Head of caudate nucleus (tissue), 42 donors: ENCODE measurements at places on chromosomes 12 and 14.
A peak's percentile ranks its signal among the peaks of the same experiment; 100 is the strongest.

- no peak for DNase-seq
These were observed 395.8 kb upstream of the FBXO33 start for GRCh38 chr14:39827901-39828655.

- DNase-seq: no peak
These were observed 52.1 kb downstream of the GALNT4 start for GRCh38 chr12:89472508-89472907.

- no peak for DNase-seq
These were observed 106.0 kb upstream of the PRICKLE1 start for GRCh38 chr12:42695490-42695995.

GRCh38 chr12:118010903-118011302, 5.6 kb upstream of the RFC5 start:
- no peak for DNase-seq

GRCh38 chr12:81888961-81889360, 129.8 kb upstream of the PPFIA2 start:
- no peak for DNase-seq

DNA sequence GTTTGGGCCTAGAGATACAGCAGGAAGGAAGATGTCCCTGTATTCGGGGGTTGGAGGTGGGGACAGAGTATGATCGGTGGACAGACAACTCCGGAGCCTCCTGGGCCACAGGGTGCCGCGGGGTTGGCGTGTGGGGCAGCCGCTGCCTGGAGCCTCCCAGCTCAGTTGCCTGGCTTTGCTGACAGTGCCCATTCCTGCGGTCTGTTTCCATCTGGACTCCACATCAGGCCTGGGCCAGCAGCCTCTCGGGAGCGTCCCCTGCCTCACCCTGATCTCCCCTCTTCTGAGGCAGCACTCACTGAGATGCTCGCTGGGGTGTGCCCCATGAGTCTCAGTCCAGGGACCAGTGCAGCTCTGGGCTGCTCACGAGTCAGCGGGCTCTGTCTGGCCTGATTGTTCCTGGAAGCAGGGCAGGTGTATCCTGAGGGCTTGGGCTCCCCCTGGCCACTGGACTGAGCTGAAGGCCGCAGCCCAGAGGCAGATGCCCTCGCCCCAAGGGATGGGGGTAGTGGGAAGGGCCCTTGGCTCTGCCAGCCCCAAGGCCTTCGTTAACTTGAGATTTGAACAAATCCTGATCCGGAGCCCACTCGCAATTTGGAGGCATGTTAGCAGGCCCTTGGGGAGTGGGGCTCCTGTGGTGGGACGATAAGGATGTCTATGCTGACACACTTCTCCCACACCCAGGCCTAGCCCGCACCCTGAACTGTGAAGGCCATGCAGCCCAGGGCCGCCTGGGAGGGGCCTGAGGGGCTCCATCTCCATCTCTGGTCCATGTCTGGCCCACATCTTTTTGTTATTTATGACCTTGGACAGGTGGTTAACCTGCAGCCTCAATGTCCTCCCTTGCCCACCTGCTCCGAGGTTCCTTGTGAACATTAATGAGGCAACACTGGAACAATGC, 7.5 kb downstream of the HIP1R start:
- DNase-seq: no peak

DNA sequence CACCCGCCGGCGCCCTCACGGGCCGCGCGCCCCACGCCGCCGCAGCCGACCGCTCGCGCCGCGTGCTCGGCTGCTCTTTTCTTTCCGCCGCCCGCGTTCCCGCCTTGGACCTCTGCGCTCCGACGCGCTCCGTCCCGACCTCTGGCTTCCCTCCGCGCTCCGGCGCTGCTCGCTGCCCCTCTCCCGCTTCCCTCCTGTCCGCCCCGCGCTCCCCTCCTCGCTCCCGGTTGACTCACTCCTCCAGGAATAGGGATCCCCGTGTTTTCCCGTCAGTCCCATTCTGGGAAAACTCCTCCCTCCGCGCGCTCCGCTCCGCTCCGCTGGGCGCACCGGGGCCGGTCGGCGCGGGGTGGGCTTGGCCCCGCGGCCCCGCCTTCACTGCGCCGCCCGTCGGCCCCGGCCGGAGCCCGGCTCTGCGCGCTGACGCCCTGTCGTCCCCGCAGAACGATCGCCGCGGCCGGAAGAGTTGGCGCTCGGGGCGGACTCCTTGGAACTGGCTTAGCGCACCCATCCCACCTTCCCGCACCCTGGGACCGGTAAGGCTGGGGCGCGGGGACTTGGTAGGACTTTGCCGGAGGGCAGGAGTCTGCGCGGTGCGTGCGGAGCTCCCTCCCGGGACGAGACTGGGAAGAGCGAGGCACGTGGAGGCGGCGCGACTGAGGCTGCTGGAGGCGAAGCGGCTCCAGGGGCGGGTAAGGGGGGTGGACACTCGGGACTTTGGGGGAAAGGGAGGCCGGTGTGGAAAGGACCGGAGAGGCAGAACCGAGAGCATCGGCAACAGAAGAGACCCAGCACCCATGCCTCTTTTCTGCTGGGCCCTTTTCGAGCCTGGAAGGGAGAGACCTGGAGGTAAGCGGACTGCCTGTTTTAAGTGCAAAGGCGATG, 550 bp downstream of the TEAD4 start:
- DNase-seq: no peak

DNA sequence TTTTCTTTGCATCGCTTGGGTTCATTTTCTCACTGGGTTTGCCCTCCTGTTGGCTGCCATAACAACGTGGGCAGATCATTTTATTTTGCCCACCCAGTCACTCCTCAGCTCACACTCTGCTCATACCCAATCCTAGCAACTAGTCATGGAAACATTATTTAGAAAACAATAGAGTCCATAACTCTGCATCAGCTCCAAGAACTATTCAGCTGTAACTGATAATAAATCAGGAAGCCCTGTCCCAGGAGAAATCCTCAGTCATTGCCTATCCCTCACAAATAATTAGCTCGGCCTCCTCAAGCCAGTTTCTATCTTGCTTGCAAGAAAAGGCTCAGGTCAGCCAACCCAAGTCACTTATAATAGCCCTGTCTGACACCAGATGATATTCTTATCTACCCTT, 43.2 kb downstream of the RTN1 start:
- no peak for DNase-seq

DNA sequence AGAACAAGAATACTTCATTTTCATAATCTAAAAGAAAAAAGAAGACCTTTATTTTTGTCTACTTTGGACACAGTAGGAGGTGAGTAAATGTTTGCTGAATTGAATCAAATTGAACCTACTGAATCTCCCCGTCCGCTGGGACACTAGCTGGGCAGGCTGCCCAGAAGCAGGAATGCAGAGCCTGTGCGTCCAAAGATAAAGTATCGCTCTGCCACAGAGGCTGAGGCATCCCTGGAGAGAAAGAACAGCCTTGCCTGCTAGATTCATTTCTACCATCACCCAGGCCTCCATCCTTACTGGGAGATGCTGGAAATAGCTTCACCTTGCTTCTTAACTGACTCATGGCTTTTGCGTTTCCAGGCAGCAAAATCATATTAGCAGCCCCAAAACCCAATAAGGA, 64.1 kb upstream of the TSPAN11 start:
- DNase-seq: no peak

GRCh38 chr12:76020281-76020680, 11.3 kb downstream of the PHLDA1 start:
- no peak for DNase-seq

GRCh38 chr14:60654334-60654821, 5.1 kb upstream of the SIX1 start:
- DNase-seq: no peak

- DNase-seq: no peak
These were observed 377.5 kb downstream of the EGLN3 start for GRCh38 chr14:33573301-33573880.

DNA sequence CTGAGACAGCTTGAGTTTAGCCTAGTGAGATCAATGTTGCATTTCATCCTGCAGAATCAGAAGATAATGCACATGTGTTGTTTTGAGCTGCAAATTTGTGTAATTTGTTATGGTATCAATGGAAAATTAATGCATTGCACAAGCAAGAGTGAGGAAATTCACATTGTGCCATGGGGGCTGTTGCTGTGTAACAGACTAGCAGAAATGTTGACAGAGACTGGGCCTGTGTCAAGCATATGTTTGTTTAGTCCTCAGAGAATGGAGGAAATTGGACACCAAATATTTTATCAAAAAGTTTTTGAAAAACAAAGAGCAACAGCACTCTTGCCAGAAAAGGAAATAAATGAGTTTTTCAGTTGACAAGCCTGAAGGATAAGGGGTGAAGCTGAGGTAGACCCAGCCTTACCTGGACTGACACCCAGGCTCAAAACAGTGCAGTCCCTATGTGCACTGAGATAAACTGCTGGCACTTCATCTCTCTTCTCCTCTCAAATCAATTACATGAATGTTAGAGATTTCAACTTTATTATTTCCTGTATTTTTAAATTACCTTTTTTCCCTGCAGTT, 1150.0 kb downstream of the FSCB start:
- DNase-seq: no peak

DNA sequence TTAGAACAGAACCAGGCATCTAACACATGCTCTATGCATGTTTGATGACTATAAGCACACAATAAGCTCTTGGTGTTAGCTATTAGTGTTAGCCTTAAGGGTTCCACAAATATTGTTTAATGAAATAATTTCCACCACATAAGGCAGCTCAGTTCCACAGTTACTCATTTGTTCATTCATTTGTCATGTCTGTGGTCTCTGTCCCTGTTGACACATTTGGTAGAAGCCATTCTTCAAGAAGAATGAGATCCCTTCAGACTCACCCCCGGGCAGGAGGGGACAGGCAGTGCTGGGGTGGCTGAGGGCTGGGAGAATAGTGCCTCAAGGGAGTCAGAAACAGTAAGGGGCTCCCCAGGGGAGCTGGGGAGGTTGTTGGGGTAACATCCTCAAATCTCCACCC, 3.7 kb upstream of the FAIM2 start:
- DNase-seq: peak; percentile 14
